HT-29 (cell line): ENCODE measurements at places on chromosomes 12 and 14. TPM values are rescaled to one million over a fixed set of nuclear protein-coding genes. Genes with fewer than 3 reads are reported as not detected.

DNA sequence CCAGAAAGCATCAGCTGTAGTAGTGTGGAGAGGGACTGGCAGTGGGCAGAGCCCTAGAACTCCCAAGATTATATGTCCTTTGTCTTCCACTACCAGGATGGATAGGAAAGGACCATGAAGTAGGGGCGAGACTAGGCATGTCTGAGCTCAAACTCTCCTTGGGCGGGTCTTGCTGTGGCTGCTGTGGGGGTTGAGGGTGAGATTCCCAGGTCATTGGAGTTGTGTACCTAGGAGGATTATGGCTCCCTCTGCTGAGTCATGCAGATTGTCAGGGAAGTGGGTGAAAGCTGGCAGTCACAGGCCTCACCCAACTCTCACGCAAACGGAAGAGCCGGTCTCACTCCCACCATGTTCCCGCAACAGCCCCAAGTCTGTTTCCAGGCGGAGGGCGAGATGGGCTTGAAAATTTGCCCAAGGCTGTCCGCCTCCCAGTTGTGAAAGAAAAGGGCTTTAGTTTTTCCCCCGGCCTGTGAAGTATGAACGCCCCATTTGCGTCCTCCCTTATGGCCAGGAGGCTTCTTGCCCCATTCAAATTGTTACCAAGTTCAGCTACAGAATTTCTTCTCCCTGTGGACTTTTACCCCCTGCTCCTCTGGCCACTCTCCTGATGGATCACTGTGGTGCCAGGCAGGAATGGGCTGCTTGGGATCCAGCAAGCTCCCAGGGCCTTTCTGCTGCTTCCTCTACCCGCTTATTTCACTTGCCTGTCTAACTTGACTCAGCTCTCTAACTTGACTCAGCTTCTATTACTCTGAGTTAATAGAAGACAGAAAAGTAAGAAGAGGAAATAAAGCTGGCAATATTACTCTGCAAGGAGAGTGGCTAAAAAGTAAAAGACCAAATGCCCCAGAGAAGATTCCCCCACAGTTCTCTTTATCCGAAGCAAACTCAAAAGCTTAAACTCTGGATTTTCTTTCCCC is 159.3 kb downstream of the SLC2A13 start:
- no peak for DNase-seq

DNA sequence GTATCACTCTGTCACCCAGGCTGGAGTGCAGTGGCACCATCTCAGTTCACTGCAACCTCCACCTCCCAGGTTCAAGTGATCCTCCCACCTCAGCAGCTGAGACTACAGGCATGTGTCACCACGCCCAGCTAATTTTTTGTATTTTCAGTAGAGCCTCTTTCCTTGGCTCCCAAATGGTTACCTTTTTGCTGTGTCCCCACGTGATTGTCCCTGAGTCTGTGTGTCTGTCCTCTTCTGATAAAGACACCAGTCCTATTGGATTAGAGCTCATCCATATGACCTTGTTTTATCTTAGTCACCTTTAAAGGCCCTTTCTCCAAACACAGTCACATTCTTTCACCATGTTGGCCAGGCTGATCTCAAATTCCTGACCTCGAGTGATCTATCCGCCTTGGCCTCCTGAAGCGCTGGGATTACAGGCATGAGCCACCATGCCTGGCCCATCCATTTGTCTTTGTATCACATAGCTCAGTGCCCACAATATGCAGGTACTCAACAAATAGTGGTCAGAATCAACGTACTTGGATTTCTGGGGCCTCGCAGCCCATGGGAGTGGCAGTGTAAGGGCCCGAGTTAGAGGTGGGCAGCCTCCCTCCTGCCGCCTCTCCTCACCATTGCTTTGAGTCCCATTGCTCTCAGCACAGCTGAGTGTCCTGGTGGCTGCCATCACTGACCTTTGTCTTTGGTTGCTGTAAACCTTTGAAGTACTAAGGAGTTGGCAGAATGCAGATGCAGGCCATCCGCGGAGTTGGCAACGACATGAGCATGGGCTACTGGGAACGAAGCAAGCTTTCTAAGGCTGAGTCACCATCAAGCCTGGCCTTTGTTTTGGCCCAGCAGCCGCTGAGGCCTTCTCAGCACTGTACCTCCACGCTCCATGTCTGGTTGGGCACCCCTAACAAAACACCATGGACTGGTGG is 9.3 kb downstream of the TPCN1 start:
- no peak for DNase-seq

DNA sequence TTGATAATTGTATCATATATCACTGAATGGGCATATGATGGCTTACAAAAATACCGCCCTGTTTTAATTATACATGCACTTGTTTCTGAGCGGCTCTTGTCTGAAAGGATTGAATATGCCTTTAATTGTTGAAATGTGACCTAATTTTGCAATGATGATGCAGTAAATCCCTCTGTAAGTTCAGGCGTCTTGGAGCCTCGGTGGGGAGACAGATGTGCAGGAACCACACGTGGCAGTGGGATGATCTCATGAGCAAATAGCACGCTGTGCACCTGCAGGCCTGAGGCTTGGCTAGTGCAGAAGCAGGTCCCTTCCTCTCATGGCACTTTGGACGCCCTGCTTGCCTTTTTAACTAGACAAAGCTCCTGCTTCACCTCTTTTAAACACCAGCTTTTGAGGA is 49.3 kb upstream of the ASPG start:
- no peak for DNase-seq

GRCh38 chr12:121036810-121037326 is 2.2 kb downstream of the OASL start:
- no peak for DNase-seq

GRCh38 chr12:77667101-77667500 is 163.6 kb upstream of the NAV3 start:
- no peak for DNase-seq

- no peak for DNase-seq
Observed at GRCh38 chr12:16949371-16949770, 343.4 kb upstream of the LMO3 start.

GRCh38 chr12:72207079-72207478 is 65.1 kb upstream of the TRHDE start:
- DNase-seq = no peak

GRCh38 chr12:113766879-113767878 is 198.9 kb downstream of the RBM19 start:
- peak; percentile 52 for DNase-seq

DNA sequence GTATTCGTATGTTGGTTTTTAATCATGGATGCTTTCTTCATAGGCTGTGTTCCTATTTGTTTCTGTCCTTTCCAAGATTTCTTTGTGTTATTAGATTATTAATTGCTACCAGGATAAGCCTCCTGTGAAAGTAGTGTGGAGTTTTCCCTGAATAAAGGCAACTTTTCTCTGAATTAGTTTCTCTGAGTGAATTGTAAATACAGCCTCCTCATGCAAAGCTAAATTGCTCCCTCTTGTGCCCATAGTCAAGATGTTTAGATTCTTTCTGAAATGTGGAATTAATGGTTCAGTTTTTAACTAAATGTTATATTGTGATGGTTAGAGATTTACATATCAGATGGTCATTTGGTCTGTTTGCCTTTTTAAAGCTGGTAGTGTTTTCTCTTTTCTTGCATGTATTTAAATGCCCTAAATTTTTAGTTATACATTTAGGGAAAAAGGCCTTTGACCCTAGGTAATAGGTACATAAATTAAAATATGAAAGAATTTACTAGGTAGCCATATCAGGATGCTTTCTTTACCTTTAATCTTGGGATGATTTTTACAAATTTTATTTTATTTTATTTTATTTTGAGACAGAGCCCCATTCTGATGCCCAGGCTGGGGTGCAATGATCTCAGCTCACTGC is 8.9 kb downstream of the APAF1 start:
- DNase-seq = peak; percentile 74

GRCh38 chr12:47017041-47017713 is 62.2 kb upstream of the PCED1B start:
- no peak for DNase-seq

DNA sequence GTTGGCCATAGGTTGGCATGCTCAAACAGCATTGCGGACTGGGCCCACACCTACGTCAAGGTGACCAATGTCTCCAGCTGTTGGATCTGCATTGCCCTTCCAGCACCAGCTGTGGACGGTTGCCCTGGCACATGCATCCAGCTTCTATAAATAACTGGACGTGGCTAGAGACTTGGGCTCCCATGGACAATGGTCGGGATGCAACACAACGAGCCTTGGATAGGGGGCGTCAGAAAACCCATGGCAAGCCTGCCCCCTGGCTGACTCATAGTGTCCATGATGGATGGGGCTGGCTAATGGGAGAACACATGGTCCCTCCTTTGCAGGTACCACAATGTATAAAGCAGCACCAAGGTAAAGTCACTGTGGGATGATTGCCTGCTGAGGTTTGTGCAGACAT is 331.6 kb upstream of the FAR2 start:
- no peak for DNase-seq

DNA sequence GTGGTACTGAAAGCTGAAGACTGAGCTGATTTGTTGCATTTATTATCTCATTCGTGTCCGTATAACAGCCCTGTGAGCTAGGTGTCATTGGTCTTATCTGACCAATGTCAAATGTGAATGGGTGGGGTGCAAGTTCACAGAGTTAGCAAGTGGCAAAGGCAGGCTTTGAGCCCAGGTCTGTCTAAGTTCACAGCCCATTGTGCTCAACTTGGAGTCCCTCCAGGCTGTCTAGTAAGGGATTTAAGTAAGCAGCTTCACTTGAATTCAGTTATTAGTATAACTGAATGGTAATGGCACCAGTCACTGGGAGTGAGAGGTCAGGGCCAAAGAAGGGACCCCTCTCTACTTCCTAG is 8.5 kb downstream of the C1S start:
- no peak for DNase-seq

- no peak for DNase-seq
Observed at GRCh38 chr12:40104461-40105264, 1.2 kb downstream of the SLC2A13 start.

DNA sequence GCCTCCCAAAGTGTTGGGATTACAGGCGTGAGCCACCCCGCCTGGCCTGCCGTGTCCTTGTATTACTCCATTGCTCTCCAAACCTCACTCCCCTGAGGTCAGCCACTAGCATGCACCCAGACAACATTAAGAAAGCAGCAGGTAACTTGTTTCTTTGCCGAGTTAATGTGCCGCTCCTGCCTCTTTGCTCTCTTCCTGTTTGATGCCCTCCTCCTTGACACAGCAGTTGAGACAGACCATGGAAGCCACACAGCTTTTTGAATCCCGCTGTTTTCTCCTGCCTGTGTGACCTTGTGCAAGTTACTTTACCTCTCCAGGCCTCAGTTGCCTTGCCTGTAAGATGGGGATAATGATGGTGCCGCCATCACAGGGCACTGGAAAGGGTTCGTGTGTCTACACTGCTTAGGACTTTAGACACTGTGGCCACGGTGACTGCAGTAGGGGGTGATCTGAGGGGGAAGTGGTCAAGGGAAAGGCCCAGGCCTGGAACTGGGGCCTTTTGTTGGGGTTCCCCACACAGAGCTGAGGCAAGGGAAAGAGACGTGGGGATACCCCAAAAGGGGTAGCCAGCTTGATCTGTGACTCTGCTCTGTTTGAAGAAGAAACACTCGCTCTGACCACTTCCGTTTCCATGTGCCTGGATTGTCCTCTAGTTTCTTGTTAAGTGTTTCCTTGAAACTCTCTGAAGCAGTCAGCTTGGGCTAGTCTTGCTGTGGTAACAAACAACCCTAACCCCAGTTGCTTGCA is 69.3 kb downstream of the RIN3 start:
- no peak for DNase-seq

- DNase-seq = peak; percentile 81
Observed at GRCh38 chr12:130818635-130819576, 20.1 kb downstream of the STX2 start.

DNA sequence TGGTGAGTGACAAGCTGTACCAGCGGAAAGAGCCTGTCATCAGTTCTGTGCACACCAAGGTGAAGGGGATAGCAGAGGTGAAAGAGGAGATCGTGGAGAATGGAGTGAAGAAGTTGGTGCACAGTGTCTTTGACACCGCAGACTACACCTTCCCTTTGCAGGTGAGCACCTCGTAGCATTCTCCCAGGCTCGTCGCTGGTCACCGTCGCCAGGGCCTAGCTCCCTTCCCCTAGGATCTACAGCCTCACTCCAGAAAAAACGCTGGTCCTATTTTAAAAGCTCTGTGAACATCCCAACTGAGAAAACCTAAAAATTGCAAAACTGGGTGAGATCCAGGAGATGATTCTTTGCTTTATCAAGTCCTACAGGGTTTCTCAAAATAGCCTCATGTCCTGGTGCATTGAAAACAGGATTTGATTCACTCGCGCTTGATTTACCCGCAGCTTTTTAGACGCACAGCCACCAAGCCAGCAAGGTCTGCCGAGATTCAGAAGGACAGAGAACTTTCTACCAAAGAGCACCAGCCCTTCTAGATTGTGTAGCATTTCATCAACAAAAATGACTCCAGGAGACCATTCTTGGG is 22.2 kb downstream of the P2RX7 start:
- no peak for DNase-seq

DNA sequence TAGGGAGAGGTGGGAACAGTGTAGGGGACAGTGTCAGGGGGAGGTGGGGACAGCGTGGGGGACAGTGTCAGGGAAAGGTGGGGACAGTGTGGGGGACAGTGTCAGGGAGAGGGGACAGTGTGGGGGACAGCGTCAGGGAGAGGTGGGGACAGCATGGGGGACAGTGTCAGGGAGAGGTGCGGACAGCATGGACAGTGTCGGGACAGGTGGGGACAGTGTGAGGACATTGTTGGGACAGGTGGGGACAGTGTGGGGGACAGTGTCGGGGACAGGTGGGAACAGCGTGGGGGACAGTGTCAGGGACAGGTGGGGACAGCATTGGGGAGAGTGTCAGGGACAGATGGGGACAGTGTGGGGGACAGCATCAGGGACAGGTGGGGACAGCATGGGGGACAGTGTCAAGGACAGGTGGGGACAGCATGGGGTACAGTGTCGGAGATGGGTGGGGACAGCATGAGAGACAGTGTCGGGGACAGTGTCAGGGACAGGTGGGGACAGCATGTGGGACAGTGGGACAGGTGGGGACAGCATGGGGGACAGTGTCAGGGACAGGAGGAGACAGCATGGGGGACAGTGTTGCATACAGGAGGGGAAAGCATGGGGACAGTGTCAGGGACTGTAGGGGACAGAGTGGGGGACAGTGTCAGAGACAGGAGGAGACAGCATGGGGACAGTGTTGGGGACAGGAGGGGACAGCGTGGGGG is 139.0 kb downstream of the TMEM121 start:
- DNase-seq = no peak

GRCh38 chr12:60752589-60752988 is 1156.8 kb downstream of the SLC16A7 start:
- DNase-seq = no peak

The NFE2 gene
- total RNA-seq = 0.20 TPM in 1 of 2 replicates, not detected in the other

The CLEC4D gene
- not detected in 2 replicates for total RNA-seq

The TCL1A gene
- total RNA-seq = not detected in 2 replicates

The PLEKHG7 gene
- total RNA-seq = 0.13 and 0.65 TPM in 2 replicates

The SRSF9 gene
- total RNA-seq = 302 and 319 TPM in 2 replicates

The SPTLC2 gene
- 22.9 and 28.0 TPM in 2 replicates for total RNA-seq

The DPY19L2 gene
- not detected in 2 replicates for total RNA-seq

The SLC25A47 gene
- total RNA-seq = 0.18 and 0.37 TPM in 2 replicates
